ENCODE measurements at places on chromosomes 2 and 18. TPM values are rescaled to one million over a fixed set of nuclear protein-coding genes. Genes with fewer than 3 reads are reported as not detected.

OSR1 gene
- polyA plus RNA-seq: 7.9 TPM

PMAIP1 gene
- polyA plus RNA-seq: 0.16 TPM

SLC14A1 gene
- polyA plus RNA-seq: 1.3 TPM

PREB gene
- polyA plus RNA-seq: 44.1 TPM

FBXO48 gene
- polyA plus RNA-seq: 0.54 TPM

ZNF804A gene
- 0.32 TPM for polyA plus RNA-seq

BCS1L gene
- 39.2 TPM for polyA plus RNA-seq

SKA1 gene
- 0.40 TPM for polyA plus RNA-seq

FEV gene
- polyA plus RNA-seq: 16.5 TPM

TMEM237 gene
- 33.6 TPM for polyA plus RNA-seq

RAB10 gene
- polyA plus RNA-seq: 31.8 TPM

DIS3L2 gene
- 20.8 TPM for polyA plus RNA-seq

KCNJ3 gene
- polyA plus RNA-seq: 0.64 TPM

SERPINB12 gene
- not detected for polyA plus RNA-seq

PHOSPHO2 gene
- polyA plus RNA-seq: 0.74 TPM

SIX2 gene
- polyA plus RNA-seq: not detected

C1QL2 gene
- not detected for polyA plus RNA-seq

GLI2 gene
- polyA plus RNA-seq: 0.51 TPM

NCKAP1 gene
- polyA plus RNA-seq: 26.8 TPM
